BJ (cell line): ENCODE measurements at places on chromosomes 4 and X. TPM values are rescaled to one million over a fixed set of nuclear protein-coding genes. Genes with fewer than 3 reads are reported as not detected.

DNA sequence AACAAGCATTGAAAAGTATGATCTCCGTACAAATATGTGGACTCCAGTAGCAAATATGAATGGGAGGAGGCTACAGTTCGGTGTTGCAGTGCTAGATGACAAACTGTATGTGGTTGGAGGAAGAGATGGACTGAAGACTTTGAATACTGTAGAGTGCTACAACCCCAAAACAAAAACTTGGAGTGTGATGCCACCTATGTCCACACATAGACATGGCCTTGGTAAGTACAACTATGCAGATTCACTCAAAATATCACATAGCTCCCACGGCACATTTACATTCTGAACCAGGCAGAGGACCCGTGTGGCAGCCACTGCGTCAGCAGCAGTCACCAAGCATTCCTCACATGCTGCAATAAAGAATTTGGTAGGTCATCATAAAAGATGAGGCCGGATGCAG is 41.3 kb downstream of the KLHL5 start:
- no peak for DNase-seq

DNA sequence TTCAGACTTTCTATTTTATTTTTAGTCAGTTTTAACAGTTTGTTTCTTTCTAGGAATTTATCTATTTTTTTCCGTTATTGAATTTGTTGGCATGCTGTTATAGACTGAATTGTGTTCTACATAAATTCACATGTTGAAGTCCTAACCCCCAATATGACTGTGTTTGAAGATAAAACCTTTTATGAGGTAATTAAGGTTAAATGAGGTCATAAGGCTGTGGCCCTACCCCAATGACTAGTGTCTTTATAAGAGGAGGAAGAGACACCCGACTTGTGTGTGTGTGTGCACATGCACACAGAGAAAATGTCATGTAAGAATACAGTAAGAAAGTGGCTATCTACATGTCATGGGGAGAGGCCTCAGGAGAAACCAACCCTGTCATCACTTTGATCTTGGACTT is 146.3 kb downstream of the BRWD3 start:
- DNase-seq, result no peak

GRCh38 chr4:102598086-102598761 is 97.1 kb downstream of the NFKB1 start:
- no peak for DNase-seq

The CTAG1A gene
- not detected in 2 replicates for polyA plus RNA-seq
